ENCODE measurements at places on chromosomes 7 and 10. TPM values are rescaled to one million over a fixed set of nuclear protein-coding genes. Genes with fewer than 3 reads are reported as not detected.

ARHGEF5 gene
- 1.4 TPM for total RNA-seq

DRGX gene
- 0.05 TPM for total RNA-seq

POLR2J2 gene
- total RNA-seq, result 1.3 TPM

CYP26C1 gene
- total RNA-seq, result 0.28 TPM

TDRD1 gene
- 0.52 TPM for total RNA-seq

GRCh38 chr7:1099637-1100036 is 11.7 kb downstream of the GPER1 start:
- DNase-seq, result no peak

GRCh38 chr10:49534670-49535381 is 4.1 kb downstream of the ERCC6 start:
- no peak for DNase-seq

- no peak for DNase-seq
Measured at GRCh38 chr10:129494740-129495139, 27.7 kb downstream of the MGMT start.

GRCh38 chr10:48776528-48776927 is 91.9 kb downstream of the WDFY4 start:
- no peak for DNase-seq

DNA sequence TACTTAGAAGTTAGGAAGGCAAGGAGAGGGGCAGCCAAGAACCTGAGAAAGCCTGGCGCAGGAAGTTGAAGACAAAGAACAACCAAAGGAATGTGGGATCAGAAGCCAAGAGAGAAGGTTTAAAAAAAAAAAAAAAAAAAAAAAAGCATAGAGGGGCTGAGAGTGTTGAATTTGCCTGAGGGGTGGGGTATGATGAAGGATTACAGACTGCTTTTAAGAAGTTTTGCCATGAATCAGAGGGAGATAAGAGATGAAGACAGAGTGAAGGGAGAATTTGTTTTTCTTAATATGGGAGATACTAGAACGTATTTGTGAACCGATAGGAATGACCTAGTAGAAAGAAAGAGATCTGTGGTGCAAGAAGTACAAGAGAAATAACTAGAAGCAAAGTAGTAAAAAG is 6.7 kb downstream of the SLC26A4 start:
- no peak for DNase-seq

GRCh38 chr7:23185980-23186379 is 4.1 kb downstream of the NUP42 start:
- DNase-seq, result no peak

- no peak for DNase-seq
Measured at GRCh38 chr10:44922796-44923545, 11.8 kb downstream of the TMEM72 start.

DNA sequence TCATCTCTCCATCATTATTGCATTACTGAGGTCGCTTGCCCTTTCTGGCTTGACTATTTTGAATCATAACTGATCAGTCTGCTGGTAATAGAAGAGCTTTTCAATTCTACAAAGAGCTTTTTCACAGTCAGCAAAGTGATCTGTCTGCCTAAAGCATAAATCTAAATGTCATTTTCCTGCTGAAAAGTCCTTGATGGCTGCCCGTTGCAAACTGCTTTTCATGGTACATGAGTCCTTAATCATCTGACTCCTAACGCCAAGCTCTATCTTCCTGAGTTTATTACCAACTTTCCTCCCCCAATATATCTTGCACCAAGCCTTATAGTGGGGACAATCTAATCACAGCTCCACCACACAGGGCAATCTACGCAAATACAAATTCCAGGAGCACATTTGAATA is 39.8 kb downstream of the THSD7A start:
- DNase-seq, result no peak

- no peak for DNase-seq
Measured at GRCh38 chr10:86344714-86345161, 21.9 kb downstream of the GRID1 start.

- DNase-seq, result no peak
Measured at GRCh38 chr10:30782537-30783461, 153.2 kb upstream of the LYZL2 start.

- DNase-seq, result no peak
Measured at GRCh38 chr7:42880392-42880791, 31.5 kb downstream of the C7orf25 start.

GRCh38 chr7:157488281-157488680 is 151.5 kb downstream of the DNAJB6 start:
- no peak for DNase-seq

DNA sequence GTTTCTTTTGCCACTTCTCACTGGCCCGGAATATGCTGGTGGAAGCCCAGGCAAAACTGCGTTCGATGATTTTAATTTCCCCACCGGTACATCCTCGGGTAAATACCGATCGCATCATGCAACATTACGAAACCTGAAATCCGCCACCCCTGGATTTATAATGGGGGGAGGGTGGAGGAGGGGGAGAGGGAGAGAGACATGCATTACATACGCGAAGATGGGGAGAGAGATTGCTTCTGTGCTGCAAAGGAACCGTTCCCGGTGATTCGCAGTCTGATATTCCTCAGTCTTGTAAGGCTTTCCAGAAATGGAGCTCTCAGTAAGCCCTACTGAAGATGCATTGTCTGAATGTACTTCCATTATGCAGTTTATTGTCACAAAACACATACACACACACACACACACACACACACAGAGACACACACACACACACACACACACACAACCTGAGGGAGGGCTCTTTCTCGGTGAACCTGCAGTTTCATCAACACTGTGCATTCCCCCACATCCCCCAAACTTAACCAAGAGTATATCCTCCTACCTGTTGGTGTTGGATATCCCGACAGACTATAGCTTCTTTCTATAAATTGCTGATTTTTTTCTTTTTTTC is 741 bp downstream of the GPR85 start:
- no peak for DNase-seq

DNA sequence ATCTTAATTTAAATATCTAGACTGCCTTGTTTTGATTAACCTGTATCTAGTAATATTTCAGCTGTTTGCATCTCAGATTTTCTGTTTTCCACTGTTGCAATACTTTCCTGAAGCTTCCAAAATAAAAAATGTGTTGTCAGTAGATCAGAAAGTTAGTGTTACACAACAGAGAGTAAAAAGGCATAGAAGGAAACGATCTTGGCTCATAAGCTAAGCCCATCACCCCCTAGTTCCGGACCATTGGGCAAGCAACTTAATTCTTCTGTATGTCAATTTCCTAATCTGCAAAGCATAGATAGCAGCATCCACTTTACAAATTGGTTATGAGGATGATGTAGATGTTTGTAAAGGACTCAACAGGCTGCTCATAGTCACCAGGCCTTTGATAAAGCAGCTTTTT is 4.4 kb downstream of the PON3 start:
- DNase-seq, result no peak

DNA sequence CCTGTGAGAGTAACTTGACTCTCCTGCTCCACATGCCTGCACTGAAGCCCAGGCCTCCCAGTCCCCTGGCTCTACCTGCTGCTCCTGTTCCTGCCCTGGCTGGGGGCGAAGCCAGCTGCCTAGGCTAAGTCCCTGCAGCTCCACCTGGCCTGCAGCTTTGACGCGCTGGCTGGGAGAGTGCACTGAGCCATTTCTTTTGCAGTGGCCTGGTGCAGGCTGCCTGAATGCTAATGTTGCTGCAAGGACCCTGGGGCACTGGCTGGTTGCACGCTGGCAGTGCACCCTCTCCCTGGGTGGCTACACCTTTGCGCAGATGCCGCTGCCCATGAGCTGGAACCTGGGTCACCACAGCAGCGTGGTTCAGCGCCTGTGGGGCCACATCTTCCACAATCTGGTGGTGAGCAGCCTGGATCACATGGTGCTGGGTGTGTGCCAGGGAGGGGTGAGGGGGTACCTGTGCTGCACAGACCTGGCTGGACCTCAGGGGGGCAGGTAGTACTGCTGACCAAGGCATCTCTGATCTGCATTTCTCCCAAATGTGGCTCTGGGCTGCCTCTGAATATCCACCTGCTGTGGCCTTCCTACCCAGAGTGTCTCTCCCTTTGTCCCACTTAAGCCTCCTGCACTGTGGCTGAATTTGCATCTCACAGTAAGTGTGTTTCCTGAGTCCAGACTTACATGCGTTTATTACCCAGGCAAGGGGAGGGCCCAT is 20.0 kb downstream of the IMPDH1 start:
- no peak for DNase-seq

DNA sequence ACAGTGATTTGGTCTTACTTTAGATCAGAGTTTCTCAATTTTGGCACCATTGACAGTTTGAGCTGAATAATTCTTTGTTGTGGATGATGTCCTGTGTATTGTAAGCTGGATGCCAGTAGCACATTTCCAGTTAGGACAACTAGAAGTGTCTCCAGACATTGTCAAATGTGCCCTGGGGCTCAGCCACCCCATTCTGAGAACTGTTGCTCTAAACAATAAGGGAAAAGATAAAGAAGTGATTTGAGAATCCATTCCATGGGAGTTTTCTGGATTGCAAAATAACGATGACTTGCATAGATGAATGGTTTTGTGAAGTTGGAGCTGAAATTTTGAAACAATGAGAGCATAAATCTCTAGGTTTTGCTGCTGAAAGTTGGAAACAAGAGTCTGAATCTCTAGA is 44.6 kb downstream of the NUP205 start:
- DNase-seq, result no peak

- DNase-seq, result no peak
Measured at GRCh38 chr7:134901389-134902020, 84.8 kb upstream of the AGBL3 start.

GRCh38 chr7:45443263-45443662 is 130.9 kb upstream of the ADCY1 start:
- DNase-seq, result no peak

- DNase-seq, result no peak
Measured at GRCh38 chr7:149886018-149886415, 12.2 kb downstream of the ATP6V0E2 start.

- no peak for DNase-seq
Measured at GRCh38 chr7:156514851-156515250, 125.7 kb upstream of the RNF32 start.

All from thymus (tissue), 14 donors.